NCI-H510A (cell line): ENCODE measurements at places on chromosomes 1 and 21.

DNA sequence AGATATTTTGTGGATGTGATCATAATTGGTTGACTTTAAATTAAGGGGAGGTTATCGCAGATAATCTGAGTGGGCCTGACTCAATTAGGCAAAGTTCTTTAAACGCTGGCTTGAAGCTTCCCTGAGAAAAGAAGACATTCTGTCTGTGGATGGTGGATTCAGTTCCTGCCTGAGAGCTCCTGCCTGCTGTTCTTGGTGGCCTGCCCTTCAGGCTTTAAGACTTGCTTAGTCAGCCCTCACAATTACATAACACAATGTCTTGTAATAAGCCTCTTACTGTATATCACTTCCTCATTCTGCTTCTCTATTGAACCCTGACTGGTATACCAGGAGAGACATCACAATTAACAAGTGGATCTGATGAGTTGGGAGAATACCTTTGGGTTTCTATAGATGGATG, 50.2 kb downstream of the KCNJ6 start:
- no peak for DNase-seq

- DNase-seq = no peak
These were observed 8.9 kb upstream of the CTSE start for GRCh38 chr1:206032380-206033140.

- no peak for DNase-seq
These were observed 76.9 kb downstream of the RAP1GAP start for GRCh38 chr1:21592086-21592865.

DNA sequence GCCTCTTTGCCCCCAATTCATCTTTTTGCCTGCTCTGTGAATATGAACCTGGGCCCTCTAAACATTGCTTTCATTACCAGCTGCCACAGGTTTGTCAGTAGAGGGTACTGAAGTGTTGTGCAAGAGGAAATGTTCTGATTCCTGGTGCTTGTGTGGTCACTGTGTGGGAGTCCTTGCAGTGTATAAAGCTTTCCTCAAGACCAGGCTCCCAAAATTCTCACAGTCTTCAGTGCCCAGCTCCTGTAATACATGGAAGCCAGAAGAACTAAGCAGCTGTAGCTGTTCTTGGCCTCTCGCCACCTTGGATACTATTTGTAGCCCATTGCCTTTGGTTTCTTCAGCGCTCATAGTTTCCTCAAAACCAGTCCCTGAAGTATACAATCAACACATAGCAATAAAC, 1046.2 kb downstream of the BRINP3 start:
- no peak for DNase-seq

- no peak for DNase-seq
These were observed 71.1 kb downstream of the IER5 start for GRCh38 chr1:181159451-181160140.

DNA sequence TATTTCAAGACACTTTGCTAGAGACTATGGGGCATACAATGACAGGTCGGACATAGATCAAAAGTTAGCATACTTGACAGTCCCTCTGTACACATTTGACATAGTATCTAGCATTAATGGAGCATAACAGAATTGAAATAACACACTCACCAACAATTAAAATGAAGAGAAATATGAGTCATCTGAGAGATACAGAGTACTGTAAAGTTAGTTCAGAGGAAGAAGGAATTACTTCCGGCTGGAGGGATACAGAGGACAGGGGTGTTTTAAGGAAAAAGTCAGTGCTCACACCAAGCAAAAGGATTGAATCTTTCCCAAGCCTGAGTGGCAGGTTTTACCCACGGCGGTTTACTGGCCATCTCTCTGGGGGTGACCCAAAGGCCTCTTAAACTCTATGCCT, 2.4 kb downstream of the ZMYND12 start:
- DNase-seq = no peak

DNA sequence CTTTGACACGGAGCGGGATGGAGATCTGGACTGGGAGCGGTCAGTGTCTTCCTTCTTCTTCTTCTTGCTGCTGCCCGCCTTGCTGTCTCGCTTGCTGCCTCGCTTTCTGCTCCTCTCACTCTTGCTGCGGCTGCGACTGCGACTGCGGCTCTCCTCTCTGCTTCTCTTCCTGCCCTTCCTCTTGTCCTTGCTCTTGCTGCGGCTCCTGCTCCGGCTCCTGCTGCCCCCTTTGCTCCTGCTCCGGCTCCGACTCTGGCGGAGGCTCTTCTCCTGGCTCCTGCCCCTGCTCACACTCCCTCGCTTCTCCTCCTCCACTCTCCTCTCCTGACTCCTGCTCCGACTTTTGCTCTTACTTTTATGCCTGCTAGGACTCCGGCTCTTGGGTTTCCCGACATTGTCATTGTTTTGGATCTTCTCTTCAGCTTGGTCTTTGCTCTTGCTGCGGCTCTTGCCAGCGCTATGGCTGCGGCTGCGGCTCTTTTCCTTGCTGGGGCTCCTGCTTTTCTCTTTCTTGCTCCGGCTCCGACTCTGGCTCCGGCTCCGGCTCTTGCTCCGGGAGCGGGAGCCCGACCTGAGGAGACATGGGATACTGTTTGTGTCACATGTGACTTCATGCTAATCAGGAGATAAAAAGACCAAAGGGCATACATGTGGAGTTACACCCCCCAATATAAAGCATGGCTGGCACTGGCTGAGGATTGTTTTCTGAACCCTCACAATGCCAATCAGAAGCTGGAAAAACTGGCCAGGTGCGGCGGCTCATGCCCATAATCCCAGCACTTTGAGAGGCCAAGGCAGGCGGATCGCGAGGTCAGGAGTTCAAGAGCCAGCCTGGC, 25.2 kb upstream of the TMEM200B start:
- DNase-seq = no peak

- DNase-seq = peak; percentile 11
These were observed 7.8 kb downstream of the C1orf162 start for GRCh38 chr1:111481387-111482221.

GRCh38 chr1:62397301-62397700, 39.5 kb upstream of the USP1 start:
- no peak for DNase-seq
